Right hindlimb (tissue), 1 donor: ENCODE measurements at places on chromosomes 3 and 15.

DNA sequence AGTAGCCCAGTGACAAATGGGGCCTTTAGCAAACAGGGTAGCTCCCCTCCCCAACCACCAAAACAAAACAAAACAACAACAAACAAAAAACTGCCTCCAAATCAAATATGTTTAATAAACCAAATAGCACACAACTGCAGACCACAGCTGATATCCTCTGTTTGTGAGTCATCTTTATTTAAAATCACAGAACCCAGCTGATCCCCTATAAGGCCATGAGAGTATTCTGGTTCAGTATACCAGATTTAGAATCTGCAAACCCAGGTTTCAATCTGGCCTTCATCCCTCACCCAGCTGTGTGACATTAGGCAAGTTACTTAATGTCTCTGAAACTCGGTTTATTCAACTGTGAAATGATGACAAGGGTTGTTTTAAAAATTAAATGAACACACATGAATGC, 124.5 kb downstream of the SUCLG2 start:
- no peak for DNase-seq

GRCh38 chr3:183626877-183627594, 8.4 kb upstream of the KLHL24 start:
- DNase-seq, result no peak

- peak; percentile 53 for DNase-seq
Observed at GRCh38 chr3:155744010-155744625, 753 bp downstream of the PLCH1 start.

GRCh38 chr3:96266395-96267190, 547.8 kb upstream of the EPHA6 start:
- DNase-seq, result no peak

DNA sequence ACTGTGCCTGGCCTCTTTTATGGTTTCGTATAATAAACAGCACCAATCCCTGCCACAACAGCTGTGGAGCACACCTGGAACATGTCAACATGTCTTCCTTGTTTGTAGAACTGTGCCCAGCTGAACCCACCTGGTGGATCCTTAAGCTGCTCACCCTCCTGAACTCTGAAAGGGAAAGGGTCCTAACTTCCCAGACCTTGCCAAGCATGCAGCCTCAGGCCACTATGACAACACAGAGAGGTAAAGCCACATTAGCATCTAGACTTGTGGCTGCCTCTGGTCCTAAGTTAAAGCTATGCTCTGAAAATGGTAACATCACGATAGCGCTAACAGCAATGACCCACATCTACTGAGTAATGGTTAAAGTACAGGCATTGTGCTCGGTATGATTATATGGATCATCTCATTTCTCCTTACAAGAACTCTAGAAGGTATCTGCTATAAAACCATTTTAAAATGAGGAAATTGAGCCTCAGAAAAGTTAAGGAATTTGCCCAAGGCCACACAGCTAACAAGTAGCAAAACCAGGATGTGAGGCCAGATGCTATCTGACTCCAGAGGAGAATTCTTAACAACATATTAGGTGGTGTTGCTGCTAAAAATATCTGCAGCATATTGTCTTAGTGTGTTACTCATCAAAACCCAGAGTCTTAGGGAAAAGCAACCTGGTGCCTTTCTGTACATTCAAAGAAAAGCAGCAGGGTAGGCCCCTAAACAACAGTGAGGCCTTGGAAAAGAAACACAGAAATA, 23.1 kb upstream of the HERC1 start:
- DNase-seq, result no peak

- no peak for DNase-seq
Observed at GRCh38 chr3:33144433-33144832, 30.6 kb downstream of the CRTAP start.

- no peak for DNase-seq
Observed at GRCh38 chr3:104588442-104588841, 778.3 kb upstream of the ALCAM start.

GRCh38 chr15:24857763-24858162, 97.0 kb upstream of the SNRPN start:
- no peak for DNase-seq

DNA sequence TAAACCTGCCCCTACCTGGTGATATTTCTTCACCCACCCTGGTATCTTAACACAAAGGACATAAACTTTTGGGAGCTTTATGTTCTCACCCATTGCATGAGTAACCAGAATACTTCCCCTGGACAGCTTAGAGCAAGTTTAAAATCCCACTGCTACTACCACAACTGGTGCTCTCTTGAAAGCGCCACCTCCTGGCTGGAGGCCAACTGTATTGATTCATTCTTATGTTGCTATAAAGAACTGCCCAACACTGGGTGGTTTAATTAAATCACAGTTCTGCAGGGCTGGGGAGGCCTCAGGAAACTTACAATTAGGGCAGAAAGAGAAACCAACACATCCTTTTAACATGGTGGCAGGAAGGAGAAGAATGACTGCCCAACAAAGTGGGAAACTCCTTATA, 592.4 kb downstream of the EPHA3 start:
- no peak for DNase-seq

DNA sequence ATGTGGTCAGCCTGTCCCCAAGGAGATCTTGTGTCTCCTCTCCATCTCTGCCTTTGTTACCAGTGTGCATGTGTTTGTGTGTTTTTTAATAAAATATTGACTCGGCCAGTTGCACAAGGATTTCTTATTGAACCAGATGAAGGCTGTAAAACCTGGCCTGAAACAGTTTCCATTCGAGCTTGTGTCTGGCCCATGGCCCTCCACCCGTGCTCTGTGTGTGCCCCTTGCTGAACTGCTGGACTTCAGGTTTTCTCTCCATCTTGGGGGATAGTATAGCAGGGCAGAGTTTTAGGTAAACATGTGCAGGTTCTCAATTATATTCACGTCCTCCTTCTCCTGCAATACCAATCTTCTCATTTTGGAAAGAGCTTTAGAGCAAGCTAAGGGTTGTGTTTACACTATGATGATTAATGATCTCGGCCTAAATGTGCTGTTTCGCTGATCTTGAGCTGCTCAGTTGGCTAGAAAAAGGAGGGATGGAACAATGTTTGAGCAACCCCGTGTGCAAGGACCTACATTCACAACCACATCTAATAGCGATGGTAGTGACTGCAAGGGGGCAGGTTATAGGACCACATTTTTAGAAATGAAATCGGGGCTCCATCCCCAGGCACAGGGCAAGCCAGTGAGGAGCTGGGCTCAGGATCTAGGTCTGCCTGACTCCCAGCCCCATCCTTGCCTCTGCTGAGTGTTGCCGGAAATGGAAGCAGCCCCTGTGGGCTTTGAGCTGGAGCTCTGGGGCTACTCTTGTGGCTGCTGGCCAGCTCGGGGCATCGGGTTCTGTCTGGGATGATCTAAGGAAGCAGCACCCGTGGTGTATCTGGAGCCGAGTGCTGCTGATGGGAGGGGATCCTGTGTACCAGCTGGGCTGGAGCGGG, 47.7 kb downstream of the CMTM6 start:
- no peak for DNase-seq

DNA sequence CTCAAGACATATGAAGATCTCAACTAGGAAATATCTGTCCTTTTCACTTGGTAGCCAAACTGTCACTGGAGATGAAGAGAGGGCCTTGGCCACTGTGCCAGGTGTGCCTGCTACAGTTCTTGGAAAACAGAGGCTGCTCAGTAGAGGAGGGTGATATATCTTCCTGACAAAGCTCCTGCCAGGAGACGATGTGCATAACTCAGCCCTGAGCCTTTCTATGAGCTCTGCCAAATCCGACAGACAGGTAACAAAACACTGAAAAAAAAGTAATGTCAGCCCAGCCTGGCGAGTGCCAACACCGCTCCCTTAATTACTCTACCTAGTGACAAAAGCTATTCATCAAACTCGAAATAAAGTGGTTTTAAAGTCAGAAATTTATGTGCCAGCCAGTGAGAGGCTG, 123.2 kb downstream of the MFSD1 start:
- no peak for DNase-seq

- no peak for DNase-seq
Observed at GRCh38 chr3:48222616-48223513, at the start of gene CAMP. TSS of gene CAMP (plus strand) at chr3:48223495. CDS start at chr3:48223512, 17 bp downstream.

DNA sequence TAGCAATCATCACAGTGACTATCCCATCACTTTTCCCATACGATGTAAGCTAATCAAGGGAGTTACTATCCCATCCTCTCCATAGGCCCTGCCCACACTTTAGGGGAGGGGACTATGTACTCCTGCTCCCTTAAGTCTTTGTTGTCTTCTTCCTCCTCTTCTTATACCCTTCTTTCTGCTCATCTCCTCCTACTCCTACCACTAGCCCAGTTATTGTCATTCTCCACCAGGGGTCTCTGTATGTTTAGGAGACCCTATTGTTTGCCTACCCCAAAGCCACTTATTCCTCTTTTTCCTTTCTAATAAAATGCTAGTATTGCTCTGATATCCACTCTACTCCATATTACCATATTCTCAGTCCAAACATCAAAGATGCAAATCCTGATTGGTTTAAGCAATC, 27.8 kb downstream of the STAC start:
- DNase-seq, result no peak

GRCh38 chr3:68706096-68706495, 226.3 kb downstream of the TAFA4 start:
- DNase-seq, result peak; percentile 67

GRCh38 chr3:161607056-161607455, 110.4 kb downstream of the OTOL1 start:
- no peak for DNase-seq

GRCh38 chr3:9508781-9509180, 44.8 kb downstream of the LHFPL4 start:
- DNase-seq, result peak; percentile 60

GRCh38 chr15:70410371-70410985, 312.8 kb upstream of the TLE3 start:
- peak; percentile 11 for DNase-seq

DNA sequence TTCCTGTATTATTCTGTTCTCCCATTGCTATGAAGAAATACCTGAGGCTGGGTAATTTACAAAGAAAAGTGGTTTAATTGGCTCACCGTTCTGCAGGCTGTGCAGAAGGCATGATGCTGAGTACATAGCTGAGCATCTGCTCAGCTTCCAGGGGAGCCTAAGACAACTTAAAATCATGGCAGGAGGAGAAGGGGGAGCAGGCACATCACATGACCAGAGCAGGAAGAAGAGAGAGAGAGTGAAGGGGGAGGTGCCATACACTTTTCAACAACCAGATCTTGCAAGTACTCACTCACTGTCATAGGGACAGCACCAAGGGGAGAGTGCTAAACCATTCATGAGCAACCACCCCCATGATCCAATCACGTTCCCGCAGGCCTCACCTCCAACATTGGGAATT, 184.4 kb downstream of the GOLGA8K start:
- no peak for DNase-seq

- no peak for DNase-seq
Observed at GRCh38 chr15:36756707-36757106, 177.3 kb downstream of the CDIN1 start.

GRCh38 chr3:140898340-140899180, 43.1 kb upstream of the SLC25A36 start:
- DNase-seq, result no peak

DNA sequence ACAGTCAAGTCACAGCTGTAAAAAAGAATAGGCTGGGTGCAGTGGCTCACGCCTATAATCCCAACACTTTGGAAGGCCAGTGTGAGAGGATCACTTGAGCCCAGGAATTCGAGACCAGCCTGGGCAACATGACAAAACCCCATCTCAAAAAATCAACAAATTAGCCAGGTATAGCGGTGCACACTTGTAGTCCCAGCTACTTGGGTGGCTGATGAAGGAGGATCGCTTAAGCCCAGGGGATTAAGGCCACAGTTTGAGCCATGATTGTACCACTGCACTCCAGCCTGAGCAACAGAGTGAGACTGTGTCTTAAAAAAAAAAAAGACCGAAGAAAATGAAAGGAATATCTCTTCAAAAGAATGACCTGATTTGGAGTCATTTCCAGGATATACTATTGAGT, 6.6 kb downstream of the HERC1 start:
- DNase-seq, result no peak

DNA sequence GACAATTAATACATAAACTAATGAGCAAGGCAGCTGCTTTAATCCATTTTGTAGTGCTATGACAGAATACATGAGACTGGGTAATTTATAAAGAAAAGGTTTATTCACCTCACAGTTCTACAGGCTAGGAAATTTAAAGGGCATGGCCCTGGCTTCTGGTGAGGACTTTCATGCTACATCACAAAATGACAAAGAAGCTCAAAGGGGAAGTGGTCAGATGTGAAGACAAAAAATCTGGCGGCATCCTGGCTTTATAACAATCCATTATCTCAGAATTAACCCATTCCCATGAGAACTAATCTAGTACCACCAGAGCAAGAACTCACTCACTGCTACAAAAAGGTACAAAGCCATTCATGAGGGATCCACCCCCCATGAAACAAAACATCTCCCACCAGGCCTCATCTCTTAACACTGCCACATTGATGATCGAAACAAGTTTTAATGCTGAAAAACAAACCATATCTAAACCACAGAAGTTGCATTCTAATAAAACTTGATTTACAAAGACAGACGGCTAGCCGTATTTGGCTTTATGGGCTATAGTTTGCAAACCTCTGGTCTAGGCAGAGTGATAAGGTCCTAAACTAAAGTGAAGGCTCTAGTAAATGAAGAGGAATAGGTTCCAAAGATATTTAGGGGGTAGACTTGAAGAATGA, 44.2 kb downstream of the GSK3B start:
- no peak for DNase-seq

DNA sequence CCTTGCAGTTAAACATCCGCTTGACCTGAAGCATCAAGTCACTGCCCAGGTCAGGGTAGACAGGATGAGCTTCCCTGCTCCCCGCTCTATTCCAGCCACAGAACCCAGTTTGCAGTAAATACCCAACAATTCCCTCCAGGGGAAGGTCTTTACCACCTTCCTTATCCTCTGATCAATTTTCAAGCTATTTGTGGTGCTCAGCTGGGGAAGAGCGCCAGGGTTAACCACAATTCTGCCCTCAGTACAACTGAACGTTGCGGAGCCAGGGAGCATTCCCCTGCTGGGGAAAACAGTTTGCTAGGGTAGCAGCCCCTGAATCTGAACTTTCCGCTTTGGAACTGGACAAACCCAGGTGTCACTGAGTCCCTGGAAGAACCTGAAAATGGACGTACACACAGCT, 28.5 kb downstream of the RBPMS2 start:
- DNase-seq, result no peak

GRCh38 chr15:50202003-50202402, 20.0 kb downstream of the SLC27A2 start:
- DNase-seq, result no peak

GRCh38 chr15:50107591-50108408, 11.2 kb downstream of the ATP8B4 start:
- no peak for DNase-seq

- no peak for DNase-seq
Observed at GRCh38 chr15:41487802-41488201, 5.9 kb upstream of the ITPKA start.

DNA sequence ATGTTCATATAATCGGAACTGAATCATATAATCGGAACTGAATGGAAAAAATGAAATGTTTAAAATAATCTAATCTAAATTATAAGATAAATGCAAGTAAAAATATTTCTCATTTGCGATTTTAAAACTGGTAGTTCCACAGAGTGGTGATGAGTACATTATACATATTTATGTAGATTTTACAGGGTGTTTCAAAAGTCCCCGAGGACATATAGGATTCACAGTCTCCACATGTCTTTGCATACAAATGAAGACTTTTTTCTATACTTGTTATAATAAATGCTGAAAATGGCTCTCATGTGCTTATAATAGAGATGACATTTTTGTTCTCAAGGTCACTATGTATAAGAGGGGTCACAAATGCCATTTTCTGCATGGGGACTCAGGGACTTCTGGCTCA, 139.5 kb downstream of the PEX5L start:
- DNase-seq, result no peak

- DNase-seq, result no peak
Observed at GRCh38 chr3:99997293-99997692, 117.0 kb downstream of the FILIP1L start.
